Stimulated activated naive CD4-positive, alpha-beta T cell (primary cell): ENCODE measurements at places on chromosomes 1 and 21.

DNA sequence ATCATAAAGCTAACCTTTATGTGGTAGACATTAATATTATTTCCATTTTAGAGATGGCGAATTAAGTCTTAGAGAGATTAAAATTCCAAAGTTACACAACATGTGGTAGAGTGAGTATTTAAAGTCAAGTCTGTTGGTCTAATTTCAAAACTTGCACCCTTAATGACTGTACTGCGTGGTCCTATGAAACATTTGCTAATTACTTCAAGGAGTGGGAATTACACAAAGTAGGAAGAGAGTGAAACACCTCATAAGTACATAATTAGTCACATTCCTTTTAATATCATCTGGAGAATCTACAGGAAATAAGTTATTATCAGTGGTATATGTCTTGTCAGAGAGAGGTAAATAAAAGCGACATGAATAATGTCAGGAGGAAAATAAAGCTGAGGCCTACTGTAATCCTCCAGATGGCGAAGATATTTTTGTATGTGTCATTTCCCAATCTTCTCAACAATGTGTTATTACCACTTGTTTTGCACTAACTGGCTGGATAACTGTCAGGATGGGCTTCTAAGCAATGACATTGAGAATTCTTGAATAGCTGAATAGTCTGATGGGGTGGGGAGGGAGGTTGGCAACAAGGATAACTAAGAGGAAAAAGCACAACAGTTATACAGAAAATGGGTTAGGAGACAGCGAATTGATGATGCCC lies 95.5 kb downstream of the TNFSF18 start:
- DNase-seq: no peak

DNA sequence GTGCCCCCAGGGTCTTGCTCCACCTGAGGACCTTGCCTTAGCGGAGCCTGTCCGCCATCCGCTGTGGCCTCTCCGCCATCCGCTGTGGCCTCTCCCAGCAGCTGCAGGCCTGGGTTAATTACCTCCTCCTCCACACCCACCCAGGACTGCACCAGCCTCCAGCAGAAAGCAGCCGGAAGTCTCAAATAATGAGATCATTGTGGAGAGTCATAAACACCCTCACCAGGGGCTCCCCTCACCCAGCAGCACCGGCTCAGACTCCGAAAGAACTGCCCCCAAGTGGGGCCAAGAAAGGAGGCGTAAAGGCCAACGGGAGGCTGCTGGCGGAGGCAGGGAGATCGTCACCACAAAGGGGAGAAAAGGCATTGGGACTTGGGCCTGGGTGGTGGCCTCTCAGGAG lies 10.7 kb upstream of the GPR153 start:
- no peak for DNase-seq

DNA sequence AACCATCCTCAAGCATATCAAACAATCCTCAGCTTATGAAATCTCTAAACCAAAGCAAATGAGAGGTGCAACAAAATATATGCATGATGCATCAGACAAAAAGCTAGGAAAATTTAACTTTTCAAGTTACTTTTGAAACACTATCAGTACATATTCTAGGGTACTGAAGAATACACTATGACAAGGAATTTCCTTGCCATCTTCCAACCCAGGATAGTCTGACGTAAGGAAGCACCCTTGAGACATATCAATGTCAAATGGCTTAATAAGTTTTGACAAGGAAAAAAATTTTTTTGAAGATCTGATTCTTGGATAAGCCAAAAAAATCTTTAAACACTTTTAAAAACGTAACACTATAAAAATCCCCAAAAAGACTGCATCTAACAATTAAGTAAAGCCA lies 64.9 kb downstream of the KIFAP3 start:
- no peak for DNase-seq

GRCh38 chr1:45393718-45394302 lies 53.6 kb upstream of the MUTYH start:
- no peak for DNase-seq

- no peak for DNase-seq
Measured at GRCh38 chr1:115537415-115537814, 104.4 kb upstream of the VANGL1 start.

GRCh38 chr1:102772831-102773230 lies 335.5 kb downstream of the COL11A1 start:
- DNase-seq: no peak

GRCh38 chr1:107525961-107526360 lies 385.1 kb downstream of the NTNG1 start:
- no peak for DNase-seq

DNA sequence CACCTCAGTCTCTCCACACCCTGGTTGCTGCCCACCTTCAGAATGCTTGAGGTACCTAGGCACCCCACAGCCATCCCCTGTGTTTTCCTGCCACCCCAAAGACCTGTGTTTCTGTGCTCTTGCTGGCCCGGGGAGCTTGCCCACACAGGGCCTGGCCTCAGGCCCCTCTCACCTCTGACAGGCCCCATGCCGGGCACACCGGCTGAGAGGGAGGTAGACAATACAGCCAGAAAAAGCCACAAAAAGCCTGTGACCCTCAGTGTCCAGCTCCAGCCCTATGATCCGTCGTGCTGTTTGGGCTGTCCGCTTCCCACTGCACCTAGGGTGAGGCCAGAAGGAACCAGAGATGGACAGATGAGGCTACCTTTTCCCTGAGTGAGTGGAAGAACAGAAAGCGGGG lies 11.4 kb downstream of the SEMA6C start:
- no peak for DNase-seq

DNA sequence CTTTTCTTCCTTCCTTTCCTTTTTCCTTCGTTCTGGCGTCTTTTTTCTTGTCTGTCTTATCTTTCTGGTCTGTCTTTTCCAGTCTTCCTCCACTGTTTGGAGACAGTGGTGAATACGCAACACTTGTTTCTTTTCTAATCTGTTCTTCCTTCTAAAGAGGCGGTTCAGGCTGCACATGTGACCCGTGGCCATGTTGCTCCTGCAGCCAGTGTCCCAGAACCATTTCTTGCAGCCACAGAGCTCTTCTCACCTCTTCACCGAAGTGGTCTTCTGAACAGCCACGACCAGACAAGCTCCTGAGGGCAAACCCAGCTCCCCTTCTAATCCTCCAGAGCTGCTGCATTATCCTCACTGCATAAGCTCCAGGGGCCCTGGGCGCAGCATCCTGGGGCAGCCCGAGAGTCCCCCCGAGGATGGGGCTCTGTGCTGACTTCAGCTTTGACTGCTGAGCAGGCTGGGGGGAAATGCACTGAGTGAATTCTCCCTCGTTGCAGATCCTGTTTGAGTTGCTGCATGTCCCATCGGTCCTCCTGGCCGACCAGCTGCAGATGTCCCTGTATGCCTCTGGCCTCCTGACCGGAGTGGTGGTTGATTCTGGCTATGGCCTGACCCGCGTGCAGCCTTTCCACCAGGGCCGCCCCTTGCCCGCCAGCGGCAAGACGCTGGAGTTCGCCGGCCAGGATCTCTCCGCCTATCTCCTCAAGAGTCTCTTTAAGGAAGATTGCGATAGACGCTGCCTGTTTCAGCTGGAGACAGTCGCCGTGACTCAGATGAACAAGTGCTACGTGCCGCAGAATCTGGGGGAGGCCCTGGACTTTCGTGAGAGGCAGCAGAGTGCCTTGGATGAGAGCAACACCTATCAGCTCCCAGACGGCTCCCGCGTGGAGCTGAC lies 70.4 kb downstream of the ACTL8 start:
- no peak for DNase-seq

GRCh38 chr1:1241588-1242219 lies 4.8 kb downstream of the C1QTNF12 start:
- no peak for DNase-seq

GRCh38 chr1:45446530-45446929 lies 44.4 kb downstream of the TESK2 start:
- DNase-seq: no peak

DNA sequence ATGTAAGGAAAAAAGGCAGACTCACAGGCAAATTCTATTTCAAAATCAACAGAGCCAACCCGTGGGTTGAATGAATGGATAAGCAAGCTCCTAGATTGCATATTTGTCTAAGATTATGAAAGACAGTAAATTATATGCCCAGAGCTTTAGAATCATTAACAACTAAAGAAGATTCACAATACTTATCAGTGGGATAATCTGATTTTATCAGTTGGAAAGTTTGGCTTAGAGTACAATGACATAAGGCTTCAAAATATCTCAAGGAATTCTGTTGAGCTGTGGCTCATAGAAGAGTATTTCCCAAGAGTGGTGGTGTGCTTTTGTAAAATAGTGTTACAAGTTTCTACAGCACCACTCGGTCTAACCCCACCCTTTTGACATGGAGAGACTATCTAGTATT lies 85.5 kb downstream of the ADAMTS1 start:
- no peak for DNase-seq

- DNase-seq: peak; percentile 10
Measured at GRCh38 chr1:235304549-235305451, 23.2 kb downstream of the ARID4B start.

DNA sequence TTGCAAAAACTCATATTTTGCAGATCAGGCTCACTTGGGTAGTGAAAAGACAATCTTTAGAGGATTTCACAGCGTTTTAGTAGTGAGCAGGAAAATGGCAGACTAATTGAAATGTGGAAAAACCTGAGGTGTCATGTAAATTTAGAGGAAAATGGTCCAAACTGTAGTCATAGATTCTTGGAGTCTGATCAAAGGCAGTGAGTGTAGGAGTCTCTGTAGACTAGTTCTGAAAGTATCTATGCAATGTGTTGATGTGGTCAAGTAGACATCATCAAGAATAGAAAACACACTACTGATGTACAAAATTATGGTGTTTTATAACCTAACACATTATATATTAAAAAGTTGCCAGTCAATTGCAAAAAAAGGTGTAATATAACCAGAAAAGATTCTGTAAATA lies 143.2 kb upstream of the C1orf105 start:
- no peak for DNase-seq

DNA sequence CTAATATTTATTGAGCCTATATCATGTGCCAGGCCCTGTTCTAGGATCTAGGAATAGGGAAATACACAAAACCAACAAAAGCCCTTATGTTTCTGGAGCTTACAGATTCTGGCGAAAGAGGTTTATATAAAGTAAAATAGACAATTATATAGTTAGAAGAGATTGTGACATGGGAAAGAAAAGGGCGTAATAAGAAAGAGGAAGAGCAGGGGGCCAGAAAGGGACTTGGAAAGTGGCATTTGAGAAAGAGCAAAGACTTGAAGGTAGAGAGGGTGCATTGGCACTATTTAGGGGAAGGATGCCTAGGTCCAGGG lies 322.5 kb upstream of the FAM78B start:
- DNase-seq: no peak

GRCh38 chr1:21032741-21033140 lies 144.0 kb downstream of the EIF4G3 start:
- no peak for DNase-seq

DNA sequence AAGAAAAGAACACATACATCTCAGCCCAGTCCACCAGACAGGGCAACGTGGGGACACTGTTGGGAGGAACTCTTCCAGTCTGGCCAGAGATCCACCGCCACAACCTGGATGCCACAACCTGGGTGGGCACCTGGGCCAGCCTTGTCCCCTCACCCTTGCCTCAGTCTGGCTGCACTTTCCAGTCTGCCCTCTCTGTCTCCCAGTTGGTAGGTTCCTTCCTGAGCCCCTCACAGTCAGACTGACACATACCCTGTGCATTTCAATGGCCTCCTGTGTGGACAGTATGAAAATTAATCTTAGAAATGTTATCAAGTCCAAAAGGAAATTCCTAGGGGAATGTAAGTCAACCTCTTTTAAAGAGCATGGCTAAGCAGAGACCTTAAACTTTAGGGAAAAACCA lies 49.5 kb downstream of the DDX20 start:
- no peak for DNase-seq

GRCh38 chr1:154943649-154944400 lies 7.3 kb upstream of the PMVK start:
- DNase-seq: peak; percentile 24

GRCh38 chr1:98903726-98904125 lies 100.9 kb downstream of the PLPPR5 start:
- DNase-seq: no peak

GRCh38 chr1:30777904-30778153 lies 20.3 kb upstream of the LAPTM5 start:
- no peak for DNase-seq

- no peak for DNase-seq
Measured at GRCh38 chr1:47622776-47623556, 185.1 kb downstream of the FOXD2 start.

DNA sequence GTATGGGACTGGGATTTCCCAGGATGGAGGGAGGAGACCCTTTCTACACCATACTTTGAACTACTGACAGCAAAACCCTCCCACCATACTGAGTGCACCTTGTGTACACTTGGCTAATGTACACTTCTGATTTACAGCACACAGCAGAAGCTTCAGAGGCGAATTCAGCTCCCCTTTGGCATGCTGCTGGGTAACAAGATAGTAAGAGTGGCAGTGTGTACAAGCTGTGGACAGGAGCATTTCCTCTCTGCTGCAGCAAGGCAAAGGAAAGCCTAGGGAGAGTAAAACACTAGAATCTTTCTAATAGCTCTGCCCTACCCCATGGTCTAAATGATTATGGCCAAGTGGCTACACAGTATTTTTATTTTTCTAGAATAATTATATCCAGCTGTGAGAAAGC lies 83.9 kb upstream of the ARTN start:
- no peak for DNase-seq

- no peak for DNase-seq
Measured at GRCh38 chr1:224357626-224358124, 996 bp downstream of the CNIH4 start.

DNA sequence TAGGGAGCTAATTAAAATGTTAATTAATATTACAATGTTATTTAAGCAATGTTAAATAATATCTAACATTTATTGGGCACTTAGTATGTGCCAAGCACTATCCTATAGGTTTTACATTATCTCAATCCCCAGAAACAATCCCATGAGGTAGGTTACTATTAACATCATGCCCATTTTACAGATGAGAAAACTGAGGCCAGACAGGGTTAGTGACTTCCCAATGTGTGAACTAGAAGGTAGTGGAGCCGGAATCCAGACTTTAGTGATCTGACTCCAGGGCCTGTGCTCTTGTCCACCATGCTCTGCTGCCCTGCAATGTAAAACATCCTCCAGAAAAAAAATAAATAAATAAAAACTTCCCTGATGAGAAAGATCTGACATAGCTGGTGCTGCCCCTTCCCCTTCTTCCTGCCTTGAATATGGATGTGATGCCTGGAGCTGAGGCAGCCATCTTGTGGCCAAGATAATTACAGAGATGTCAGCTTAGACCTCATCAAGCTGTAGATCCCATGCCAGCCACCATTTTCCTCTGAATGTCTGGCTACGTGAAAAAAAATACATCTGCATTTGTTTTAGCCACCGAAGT lies 7.6 kb upstream of the CELA2A start:
- no peak for DNase-seq

- no peak for DNase-seq
Measured at GRCh38 chr1:1869469-1869868, 21.4 kb downstream of the GNB1 start.

DNA sequence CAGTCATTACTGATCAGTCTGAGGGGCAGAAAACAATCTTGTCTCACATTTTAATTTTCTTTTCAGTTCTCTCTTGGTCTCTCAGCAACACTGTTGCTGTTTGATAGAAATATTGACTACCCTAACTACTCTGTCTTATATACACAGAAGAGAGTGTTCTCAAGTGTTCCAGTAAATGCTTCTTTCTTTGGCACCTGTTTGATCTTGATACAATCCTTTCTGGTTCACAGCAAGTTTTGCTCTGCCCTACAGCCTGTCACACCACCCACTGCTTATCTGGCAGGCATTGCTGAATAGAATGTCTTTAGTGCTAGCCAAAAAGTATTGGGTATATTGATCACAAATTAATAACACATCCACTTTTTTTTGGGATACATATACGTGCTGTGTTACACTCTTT lies 75.7 kb upstream of the WLS start:
- no peak for DNase-seq

- no peak for DNase-seq
Measured at GRCh38 chr1:165057956-165058355, 298.6 kb downstream of the LMX1A start.

- no peak for DNase-seq
Measured at GRCh38 chr1:43507296-43508295, 23.1 kb upstream of the PTPRF start.
